ENCODE measurements at places on chromosomes 5 and 9. TPM values are rescaled to one million over a fixed set of nuclear protein-coding genes. Genes with fewer than 3 reads are reported as not detected.

Gene TBCA
- 164 TPM for total RNA-seq

Gene ITGA1
- 150 TPM for total RNA-seq

Gene NOXA1
- total RNA-seq, result 1.0 TPM

DNA sequence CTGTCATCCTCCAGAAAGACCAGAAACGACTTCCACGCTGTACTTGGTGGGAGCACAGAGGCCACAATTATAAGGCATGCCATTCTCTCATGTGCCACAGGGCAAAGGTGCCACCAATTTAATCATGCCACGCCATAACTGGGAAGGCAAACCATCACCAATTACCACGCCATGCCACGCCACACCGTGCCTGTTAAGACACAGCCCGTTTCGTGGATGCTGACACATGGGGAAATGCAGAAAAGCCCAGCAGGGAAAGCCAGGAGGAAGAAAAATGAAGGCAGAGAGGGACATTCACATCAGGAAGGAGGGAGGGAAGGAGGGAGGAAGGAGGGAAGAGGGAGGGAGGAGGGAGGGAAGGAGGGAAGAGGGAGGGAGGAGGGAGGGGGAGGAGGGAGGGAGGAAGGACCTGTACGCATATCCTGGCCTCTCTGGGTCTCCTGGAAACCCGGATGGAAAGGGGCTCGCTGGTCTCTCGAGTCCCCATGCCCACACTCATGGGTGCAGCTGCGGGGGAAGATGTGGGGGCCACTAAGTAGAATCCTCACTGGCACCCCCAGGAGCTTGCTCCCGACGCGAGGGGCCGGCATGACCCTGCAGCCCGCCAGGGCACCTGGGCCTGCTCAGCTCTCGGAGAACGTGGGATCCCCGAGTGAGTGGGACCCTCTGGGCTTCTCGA, 61.7 kb upstream of the UBAC1 start:
- no peak overlapping the region for H3K4me3 ChIP-seq
- peaks cover 15% of the 10 kb centered on the region for H3K36me3 ChIP-seq
- H3K27ac ChIP-seq, result no peak overlapping the region
- no peaks in the 10 kb centered on the region for H3K27me3 ChIP-seq

- no peaks in the 10 kb centered on the region for H3K36me3 ChIP-seq
- no peaks in the 10 kb centered on the region for H3K27me3 ChIP-seq
- H3K4me3 ChIP-seq, result no peak overlapping the region
- no peaks in the 10 kb centered on the region for H3K4me1 ChIP-seq
- H3K27ac ChIP-seq, result no peak overlapping the region
- DNase-seq, result no peak
These were observed 38.5 kb downstream of the SNCAIP start for GRCh38 chr5:122350496-122350895.

GRCh38 chr5:151236888-151237287, 13.0 kb upstream of the CCDC69 start:
- peaks cover 6% of the 10 kb centered on the region for H3K4me1 ChIP-seq
- H3K36me3 ChIP-seq, result no peaks in the 10 kb centered on the region
- H3K27me3 ChIP-seq, result peaks cover 28% of the 10 kb centered on the region
- H3K27ac ChIP-seq, result no peak overlapping the region
- no peak for DNase-seq

DNA sequence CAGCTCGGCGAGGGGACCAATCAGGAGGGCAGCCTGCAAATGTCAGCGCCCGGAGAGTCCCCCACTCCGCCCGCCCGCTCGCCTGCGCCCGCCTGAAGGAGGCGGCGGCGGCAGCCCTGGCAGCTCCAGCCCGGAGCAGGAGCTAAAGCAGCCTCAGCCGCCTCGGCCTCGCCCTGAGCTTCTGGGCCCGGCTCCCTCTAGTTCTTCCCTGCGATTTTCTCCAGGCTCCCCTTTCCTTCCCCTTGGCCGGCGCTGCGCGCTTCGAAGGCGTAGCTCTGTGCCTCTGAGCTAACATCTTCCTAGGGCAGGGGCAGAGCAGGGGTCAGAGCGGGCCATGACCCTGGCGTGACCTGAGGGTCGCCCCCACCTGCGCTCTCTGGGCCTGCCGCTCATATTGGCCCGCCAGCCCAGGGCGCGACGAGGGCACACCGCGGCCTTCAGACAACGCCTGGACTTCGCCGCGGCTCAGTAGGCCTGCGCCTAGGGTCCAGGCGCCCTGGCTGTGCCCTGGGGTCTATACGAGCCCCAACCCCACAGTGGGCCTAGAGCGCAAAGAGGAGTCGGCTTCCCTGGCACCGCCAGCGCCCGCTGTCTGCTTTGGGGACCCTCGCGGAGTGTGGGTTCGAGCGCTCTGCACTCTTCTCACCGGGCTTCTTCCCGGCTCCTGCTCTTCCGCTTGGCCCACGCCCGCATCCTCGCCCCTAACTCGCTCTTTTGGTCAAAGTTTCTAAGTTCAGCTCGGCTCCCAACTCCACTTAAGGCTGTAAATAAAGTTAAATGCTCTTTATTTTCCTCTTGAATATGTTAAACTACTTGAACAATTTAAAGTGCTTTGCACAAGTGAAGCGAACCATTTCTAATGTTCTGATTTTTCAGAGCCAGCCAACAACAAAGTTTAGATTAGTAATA, 504 bp upstream of the OTP start:
- peaks cover 32% of the 10 kb centered on the region for H3K4me1 ChIP-seq
- DNase-seq, result no peak
- peaks cover 87% of the 10 kb centered on the region for H3K27me3 ChIP-seq
- peaks cover 6% of the 10 kb centered on the region for H3K36me3 ChIP-seq
- H3K27ac ChIP-seq, result no peak overlapping the region

GRCh38 chr9:120761006-120761405, 32.2 kb downstream of the FBXW2 start:
- H3K4me1 ChIP-seq, result peaks cover 22% of the 10 kb centered on the region
- H3K4me3 ChIP-seq, result no peak overlapping the region
- H3K27me3 ChIP-seq, result no peaks in the 10 kb centered on the region
- peaks cover 41% of the 10 kb centered on the region for H3K36me3 ChIP-seq

DNA sequence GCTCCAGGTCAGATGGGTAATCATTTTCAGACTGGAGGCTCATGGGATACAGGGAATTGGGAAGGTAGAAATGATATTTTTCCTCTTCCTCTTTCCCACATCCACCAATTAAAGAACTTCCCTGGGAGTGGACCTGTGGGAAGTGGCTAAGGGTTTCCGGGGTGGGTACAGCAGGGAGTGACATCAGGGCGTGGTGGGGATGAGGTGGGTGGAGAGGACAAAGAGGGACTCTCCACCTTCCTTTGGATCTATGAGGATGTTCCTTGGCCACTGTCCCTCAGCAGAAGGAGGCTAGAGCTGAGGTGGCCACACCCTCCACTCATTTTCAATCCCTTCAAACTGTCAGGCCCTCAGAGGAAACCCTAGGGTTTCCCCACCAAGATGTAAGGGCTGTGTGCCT, 54.7 kb downstream of the IRF1 start:
- no peaks in the 10 kb centered on the region for H3K27me3 ChIP-seq
- peaks cover 7% of the 10 kb centered on the region for H3K36me3 ChIP-seq
- no peak for DNase-seq

GRCh38 chr9:126591922-126592321, 21.8 kb upstream of the LMX1B start:
- no peak overlapping the region for H3K27ac ChIP-seq
- peaks cover 60% of the 10 kb centered on the region for H3K27me3 ChIP-seq
- H3K4me1 ChIP-seq, result peaks cover 9% of the 10 kb centered on the region

DNA sequence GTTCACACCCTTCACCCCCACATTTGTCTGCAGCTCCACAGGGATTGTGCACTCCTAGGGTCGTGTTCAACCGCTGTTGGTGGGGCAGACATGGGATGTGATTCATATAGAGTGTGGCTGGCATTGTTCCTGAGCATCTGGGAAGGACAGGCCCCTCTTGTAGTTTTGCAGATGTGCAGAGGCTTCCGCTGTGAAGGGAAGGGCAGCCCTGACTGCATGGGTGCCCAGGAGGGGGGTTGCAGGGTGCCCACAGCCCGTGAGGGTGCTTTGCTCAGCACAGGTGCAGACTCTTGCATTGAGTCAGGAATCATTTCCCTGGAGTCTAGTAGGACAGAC, 30.2 kb upstream of the PITX1 start:
- H3K4me3 ChIP-seq, result no peak overlapping the region
- peaks cover 14% of the 10 kb centered on the region for H3K27me3 ChIP-seq
- DNase-seq, result no peak

Measured in osteocyte (in vitro differentiated cells).